ENCODE measurements at places on chromosomes 4 and X. TPM values are rescaled to one million over a fixed set of nuclear protein-coding genes. Genes with fewer than 3 reads are reported as not detected.

DNA sequence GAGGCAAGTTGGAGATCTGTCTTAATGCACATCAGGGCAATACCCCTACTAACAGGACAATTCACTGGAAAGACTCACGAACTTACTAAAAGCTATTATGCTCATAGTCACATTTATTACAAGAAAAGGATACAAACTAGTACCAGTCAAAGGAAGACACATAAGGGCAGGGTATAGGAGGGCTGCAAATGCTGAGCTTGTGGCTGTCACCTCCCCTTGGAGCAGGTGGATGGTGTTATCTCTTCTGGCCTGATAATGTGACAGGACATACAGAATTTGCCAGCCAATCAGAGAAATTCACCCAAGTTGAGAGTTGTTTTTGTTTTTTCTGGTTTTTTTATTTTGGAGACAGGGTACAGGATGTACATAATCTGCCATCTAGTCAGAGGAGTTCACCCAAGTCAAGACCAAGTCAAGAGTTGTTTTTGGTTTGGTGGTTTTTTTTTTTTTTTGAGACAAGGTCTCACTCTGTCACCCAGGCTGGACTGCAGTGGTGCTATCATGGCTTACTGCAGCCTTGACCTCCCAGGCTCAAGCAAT lies 8.8 kb downstream of the HERC5 start:
- H3K4me3 ChIP-seq, result no peak overlapping the region
- peaks cover 7% of the 10 kb centered on the region for H3K27me3 ChIP-seq
- no peaks in the 10 kb centered on the region for H3K36me3 ChIP-seq
- H3K27ac ChIP-seq, result no peak overlapping the region

DNA sequence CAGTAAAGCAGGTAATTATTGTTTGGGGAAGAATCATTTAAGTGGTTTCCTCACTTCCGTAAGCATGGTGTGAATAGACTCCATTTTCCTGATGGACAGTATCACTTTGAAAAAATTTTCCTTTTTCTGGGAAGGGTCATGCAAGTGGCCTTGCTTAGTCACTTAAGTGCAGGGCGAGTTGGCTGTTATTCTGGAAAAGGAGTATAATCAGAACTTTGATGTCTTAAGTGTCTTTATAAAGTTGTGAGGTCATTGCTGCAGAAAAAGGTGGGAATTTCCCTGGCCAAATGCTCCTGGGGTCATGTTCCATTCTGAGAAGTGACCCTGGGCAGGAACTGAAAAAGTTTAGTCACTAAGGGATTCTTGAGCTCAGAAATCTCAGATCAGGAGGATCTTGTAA lies 146.1 kb upstream of the OTUD4 start:
- DNase-seq, result no peak
- no peaks in the 10 kb centered on the region for H3K27me3 ChIP-seq
- H3K36me3 ChIP-seq, result no peaks in the 10 kb centered on the region
- H3K27ac ChIP-seq, result no peak overlapping the region
- H3K4me1 ChIP-seq, result no peaks in the 10 kb centered on the region
- H3K4me3 ChIP-seq, result no peak overlapping the region

- no peaks in the 10 kb centered on the region for H3K27me3 ChIP-seq
- H3K36me3 ChIP-seq, result no peaks in the 10 kb centered on the region
- no peak overlapping the region for H3K4me3 ChIP-seq
- no peak overlapping the region for H3K27ac ChIP-seq
- H3K4me1 ChIP-seq, result no peaks in the 10 kb centered on the region
These were observed 141.6 kb downstream of the IL1RAPL2 start for GRCh38 chrX:104707572-104707971.

DNA sequence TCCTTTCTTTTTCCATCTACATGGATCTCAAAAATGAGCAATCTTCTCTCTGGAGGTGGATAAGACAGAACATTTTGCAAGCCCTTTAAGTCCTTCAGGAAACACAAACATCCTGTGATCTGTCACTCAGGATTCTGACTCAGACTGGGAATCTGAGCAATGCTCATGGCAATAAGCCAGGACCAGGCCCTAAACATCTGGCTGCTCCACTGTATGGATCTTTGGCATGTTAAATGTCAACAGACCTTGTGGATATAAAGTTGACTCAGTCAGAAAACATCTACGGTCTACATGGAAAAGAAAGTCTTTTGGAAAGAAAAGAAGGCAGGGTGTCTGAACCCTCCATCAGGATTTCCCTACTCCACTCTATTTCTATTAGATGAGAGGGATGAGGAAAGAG lies 17.8 kb upstream of the CHIC2 start:
- no peak overlapping the region for H3K27ac ChIP-seq
- no peaks in the 10 kb centered on the region for H3K4me1 ChIP-seq
- H3K36me3 ChIP-seq, result no peaks in the 10 kb centered on the region
- no peak for DNase-seq

GRCh38 chrX:37776987-37777325 lies 2.9 kb upstream of the CYBB start:
- H3K27ac ChIP-seq, result no peak overlapping the region
- DNase-seq, result no peak
- H3K4me3 ChIP-seq, result no peak overlapping the region
- H3K27me3 ChIP-seq, result no peaks in the 10 kb centered on the region
- no peaks in the 10 kb centered on the region for H3K4me1 ChIP-seq
- H3K36me3 ChIP-seq, result no peaks in the 10 kb centered on the region

DNA sequence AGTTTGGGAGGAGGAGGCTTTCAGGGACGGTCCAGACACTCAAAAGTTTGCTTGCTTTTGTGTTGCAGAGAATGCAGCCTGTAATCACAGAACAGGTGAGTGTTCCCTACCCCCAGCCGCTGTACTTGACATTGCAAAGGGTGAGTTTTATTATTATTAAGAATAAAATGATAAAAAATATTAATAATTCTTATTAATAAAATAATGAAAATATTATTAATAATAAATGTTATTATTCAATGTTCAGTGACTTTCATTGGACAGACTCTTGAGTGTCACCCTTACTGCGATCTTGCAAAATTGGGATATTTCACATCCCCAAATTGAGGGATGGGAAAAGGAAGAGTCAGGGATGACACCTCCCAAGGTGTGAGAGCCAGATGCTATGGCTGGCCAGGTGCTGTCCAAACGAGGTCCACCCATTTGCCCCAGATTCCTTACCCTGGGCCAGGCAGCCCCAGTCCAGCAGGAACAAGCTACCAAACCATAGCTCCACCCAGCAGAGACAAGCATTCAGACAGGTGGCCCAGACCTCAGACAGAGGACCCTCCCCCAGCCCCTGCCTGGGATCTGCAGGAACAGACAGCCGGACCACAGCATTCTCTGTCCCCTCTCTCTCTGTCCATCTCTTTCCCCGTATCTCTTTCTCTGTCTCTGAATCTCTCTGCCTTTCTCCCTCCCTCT lies 22.4 kb downstream of the IL3RA start:
- DNase-seq, result no peak
- H3K36me3 ChIP-seq, result peaks cover 16% of the 10 kb centered on the region
- no peak overlapping the region for H3K4me3 ChIP-seq

GRCh38 chr4:159416996-159417395 lies 314.1 kb downstream of the RAPGEF2 start:
- DNase-seq, result no peak
- H3K27ac ChIP-seq, result no peak overlapping the region
- peaks cover 2% of the 10 kb centered on the region for H3K36me3 ChIP-seq
- no peak overlapping the region for H3K4me3 ChIP-seq
- no peaks in the 10 kb centered on the region for H3K27me3 ChIP-seq

DNA sequence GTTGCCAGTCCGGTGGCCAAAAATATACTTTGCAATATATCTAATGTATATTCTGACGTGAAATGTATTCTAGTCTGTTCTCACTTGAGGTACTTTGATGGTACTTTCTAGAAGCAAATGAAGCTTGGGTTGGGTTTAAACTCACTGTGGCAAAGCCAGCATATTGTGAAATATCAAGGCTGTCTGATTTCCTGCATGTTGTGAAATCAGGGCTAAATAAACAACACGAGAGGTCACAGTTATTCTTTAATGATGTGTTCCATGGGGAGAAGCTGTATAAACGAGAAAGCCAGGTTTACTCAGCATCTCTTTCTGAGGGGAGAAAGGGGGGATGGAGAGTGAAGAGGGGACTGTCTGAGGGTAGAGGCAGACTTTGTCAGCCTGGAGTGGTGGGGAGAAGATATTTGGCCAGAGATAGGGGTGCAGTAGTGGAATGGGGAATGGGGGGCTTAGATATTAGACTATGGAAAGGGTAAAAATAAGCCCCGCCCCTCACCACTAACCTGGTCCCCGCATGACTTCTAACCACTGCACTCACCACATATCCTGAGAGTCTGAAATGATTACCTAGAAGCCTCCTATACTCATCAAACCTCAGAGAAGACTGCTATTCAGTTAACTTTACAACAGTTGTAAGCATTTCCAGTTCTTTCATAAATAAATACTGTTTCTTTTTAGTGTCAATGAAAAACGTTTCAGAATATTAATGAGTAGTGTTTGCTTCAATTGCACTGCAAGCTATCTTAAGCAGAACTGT lies 5.9 kb upstream of the SCARB2 start:
- no peaks in the 10 kb centered on the region for H3K27me3 ChIP-seq
- H3K27ac ChIP-seq, result no peak overlapping the region
- H3K4me3 ChIP-seq, result no peak overlapping the region
- DNase-seq, result no peak

- no peaks in the 10 kb centered on the region for H3K4me1 ChIP-seq
- no peak overlapping the region for H3K27ac ChIP-seq
- no peak for DNase-seq
- no peak overlapping the region for H3K4me3 ChIP-seq
- H3K36me3 ChIP-seq, result no peaks in the 10 kb centered on the region
These were observed 24.5 kb upstream of the GPR78 start for GRCh38 chr4:8555716-8556115.

- H3K4me1 ChIP-seq, result peaks cover 74% of the 10 kb centered on the region
- peaks cover 7% of the 10 kb centered on the region for H3K36me3 ChIP-seq
- peak overlapping the region; percentile 52 for H3K4me3 ChIP-seq
- no peak for DNase-seq
- no peaks in the 10 kb centered on the region for H3K27me3 ChIP-seq
These were observed 12.4 kb downstream of the SHROOM3 start for GRCh38 chr4:76447393-76447851.

GRCh38 chrX:9312922-9313867 lies 151.7 kb upstream of the TBL1X start:
- H3K27ac ChIP-seq, result no peak overlapping the region
- H3K4me3 ChIP-seq, result no peak overlapping the region
- H3K4me1 ChIP-seq, result peaks cover 6% of the 10 kb centered on the region

GRCh38 chr4:153798901-153799693 lies 10.2 kb upstream of the SFRP2 start:
- peaks cover 57% of the 10 kb centered on the region for H3K4me1 ChIP-seq
- H3K4me3 ChIP-seq, result no peak overlapping the region
- no peak for DNase-seq
- no peaks in the 10 kb centered on the region for H3K27me3 ChIP-seq

DNA sequence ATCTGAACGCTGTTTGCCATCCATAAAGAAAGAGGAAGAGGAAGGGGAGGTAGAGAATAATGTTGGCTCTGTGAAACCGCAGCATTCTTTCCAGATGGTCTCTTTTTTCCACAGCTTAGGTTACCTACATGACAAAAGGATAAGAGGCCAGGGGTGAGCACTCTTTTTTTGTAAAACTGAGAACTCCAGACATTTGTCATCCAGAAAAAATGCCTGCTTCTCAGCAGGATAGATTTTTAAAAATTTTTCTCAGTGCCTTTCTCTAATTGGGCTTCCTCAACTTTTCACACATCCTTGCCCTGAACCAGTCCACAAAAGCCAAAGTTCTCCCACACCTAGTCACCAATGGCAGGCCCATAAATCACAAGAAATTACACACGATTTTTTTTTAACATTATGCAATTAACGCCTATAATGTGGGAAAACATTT lies 158.1 kb upstream of the TENM3 start:
- no peak overlapping the region for H3K4me3 ChIP-seq
- no peak overlapping the region for H3K27ac ChIP-seq
- H3K36me3 ChIP-seq, result no peaks in the 10 kb centered on the region
- no peak for DNase-seq
- H3K27me3 ChIP-seq, result peaks cover 2% of the 10 kb centered on the region

SORCS2 gene
- 1.2 TPM for total RNA-seq

SCFD2 gene
- total RNA-seq, result 18.6 TPM

PAGE2 gene
- not detected for total RNA-seq

AMTN gene
- not detected for total RNA-seq

NXF2B gene
- total RNA-seq, result not detected
